ENCODE measurements at places on chromosomes 13 and 19.

- no peak for DNase-seq
Observed at GRCh38 chr19:34459614-34460013, 21.9 kb upstream of the WTIP start.

DNA sequence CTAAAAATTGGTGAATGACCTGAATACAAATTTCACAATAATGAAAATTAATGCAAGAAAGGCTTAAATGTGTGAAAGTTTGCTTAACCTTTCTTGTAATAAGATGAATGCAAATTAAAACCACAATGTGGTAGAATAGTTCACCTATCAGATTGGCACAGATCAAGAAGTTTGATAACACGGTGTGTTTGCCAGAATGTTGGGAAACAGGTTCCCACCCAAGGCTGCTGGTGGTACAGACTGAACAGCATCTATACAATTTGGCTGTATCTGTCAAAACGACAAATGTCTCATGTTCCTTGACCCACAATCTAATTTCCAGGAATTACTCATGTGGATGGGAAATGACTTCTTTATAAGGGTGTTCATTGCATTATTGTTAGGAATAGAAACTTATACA is 8.6 kb upstream of the IRS2 start:
- DNase-seq, result no peak

DNA sequence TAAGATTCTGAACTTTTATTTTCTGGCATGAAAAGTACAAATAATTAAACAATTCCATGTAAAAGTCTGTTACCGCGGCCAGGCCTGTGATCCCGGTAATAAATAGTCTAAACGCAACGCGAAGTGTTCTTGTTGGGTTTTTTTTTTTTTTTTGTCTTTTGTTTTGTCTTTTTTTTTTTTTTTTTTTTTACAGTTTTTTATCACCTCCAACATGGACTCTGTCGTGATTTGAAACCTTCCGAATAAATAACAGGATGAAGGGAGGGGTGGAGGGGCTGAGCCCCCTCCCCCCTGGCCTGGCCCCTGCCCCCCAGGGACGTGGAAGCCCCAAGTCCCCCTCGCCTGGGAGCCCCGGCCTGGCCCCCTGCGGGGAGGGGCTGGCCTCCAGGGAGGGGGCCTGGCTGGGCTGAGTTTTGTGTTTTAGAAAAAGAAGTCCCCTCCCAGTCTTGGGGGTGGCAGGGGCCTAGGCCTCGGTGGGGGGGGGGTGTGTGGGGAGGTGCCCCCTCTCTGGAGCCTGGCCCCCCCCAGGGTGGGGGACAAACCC is 16.0 kb downstream of the PRKCSH start:
- DNase-seq, result no peak

GRCh38 chr19:34601071-34601470 is 75.9 kb downstream of the SCGB2B2 start:
- no peak for DNase-seq

DNA sequence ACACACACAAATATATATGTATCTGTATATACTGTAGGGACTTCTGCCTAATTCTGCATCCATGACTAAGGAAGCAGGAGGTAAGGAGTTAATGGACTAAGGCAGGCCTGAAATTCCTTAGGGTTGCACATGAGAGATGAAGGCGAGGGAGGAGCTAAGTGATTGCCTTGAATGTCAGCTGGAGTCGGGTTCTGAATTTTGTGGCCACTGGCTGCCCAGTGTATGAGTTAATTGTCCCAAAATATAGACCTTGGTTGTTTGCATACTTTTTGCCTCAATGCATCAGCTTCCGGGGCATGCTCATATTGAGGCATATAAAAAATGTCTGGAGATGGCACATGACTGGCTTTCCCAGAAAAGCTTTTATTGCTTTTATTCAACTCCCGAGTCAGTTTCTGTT is 245.5 kb downstream of the TDRD3 start:
- no peak for DNase-seq

- no peak for DNase-seq
Observed at GRCh38 chr13:113888701-113889330, 24.9 kb upstream of the GAS6 start.

- no peak for DNase-seq
Observed at GRCh38 chr13:99582511-99582910, 81.2 kb downstream of the TM9SF2 start.

DNA sequence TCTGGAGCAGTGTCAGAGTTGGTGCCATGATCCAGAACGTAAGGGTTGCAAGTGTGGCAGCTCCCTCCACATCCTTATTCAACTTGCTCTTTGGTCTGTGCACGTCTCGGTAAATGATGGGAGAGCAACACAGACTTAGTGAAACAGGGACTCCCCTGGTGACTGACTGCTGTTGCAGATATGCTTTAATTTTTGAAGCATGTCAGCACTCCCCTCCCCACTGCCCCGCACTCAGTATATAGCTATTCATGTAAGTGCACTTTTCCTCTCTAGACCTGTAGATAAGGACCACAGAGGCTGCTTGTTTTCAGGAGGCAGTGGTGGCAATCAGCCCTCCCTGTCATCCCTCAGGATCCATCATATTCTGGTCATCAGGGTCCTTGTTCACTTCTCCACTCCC is 470.9 kb downstream of the IRS2 start:
- DNase-seq, result no peak

DNA sequence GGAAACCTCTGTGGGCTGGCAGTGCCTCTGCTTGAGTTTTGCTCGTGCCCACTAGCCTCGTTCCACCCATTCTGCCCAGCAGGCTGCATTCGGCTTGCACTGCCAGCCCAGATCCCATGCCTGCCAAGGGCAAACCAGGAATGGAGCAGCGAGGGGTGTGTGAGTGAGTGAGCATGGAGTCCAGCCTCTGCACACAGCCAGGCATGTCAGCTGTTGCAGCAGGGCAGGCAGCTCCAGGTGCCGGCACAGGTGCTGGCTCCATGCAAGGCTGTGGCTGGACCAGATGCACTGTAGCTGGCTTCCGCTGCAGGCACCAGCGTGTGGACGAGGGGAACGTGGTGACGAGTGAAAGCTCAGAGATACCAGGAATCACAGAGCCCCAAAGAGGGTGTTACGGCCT is 64.5 kb downstream of the SPATA13 start:
- no peak for DNase-seq

GRCh38 chr19:47790398-47790814 is 11.9 kb downstream of the SELENOW start:
- DNase-seq, result peak; percentile 79

DNA sequence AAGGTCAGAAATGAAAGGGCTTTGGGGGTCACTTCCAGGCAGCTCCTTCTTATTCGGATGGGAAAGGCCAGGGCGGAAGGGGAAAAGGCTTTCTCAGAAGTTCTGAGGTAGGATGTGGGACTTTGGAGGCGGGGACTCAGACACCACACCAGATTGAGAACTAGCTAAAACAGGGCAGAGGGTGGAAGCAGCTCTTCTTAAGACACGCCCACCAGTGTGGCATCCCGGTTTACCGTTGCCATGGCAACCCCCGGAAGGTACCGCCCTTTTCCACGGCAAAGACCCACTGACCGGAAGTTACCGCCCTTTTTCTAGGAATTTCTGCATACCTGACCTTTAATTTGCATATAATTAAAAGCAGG is 3.8 kb upstream of the LILRA5 start:
- DNase-seq, result no peak

GRCh38 chr19:10887616-10888367 is 16.4 kb downstream of the CARM1 start:
- no peak for DNase-seq

- DNase-seq, result no peak
Observed at GRCh38 chr13:69291292-69291906, 816.2 kb upstream of the ATXN8OS start.

GRCh38 chr19:40303765-40304164 is 18.6 kb upstream of the AKT2 start:
- no peak for DNase-seq

- DNase-seq, result no peak
Observed at GRCh38 chr13:21546372-21546771, 57.6 kb downstream of the MICU2 start.

GRCh38 chr13:43303033-43303729 is 279.8 kb downstream of the DNAJC15 start:
- no peak for DNase-seq

- no peak for DNase-seq
Observed at GRCh38 chr13:27170221-27170515, 1.4 kb downstream of the USP12 start.

DNA sequence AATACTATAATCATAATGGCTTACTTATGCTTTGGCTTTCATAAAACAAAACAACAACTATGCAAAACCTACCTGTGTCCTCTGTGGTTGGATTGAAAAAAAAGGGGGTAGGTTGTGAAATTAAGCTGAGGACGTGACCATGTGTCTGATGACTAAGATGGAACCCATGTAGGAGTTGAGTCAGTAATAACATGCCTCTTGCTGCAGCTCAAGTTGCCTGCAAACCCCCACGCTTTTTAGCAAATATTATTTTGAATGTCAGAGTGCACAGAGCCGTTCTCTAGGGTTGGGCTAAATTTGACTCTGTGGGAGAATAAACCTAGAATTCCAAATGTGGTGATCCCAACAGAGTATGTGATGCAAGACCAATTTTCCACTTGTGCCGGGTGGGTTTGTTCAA is 209.3 kb downstream of the KCNRG start:
- DNase-seq, result peak; percentile 26
